ENCODE measurements at places on chromosomes 5 and 9.

DNA sequence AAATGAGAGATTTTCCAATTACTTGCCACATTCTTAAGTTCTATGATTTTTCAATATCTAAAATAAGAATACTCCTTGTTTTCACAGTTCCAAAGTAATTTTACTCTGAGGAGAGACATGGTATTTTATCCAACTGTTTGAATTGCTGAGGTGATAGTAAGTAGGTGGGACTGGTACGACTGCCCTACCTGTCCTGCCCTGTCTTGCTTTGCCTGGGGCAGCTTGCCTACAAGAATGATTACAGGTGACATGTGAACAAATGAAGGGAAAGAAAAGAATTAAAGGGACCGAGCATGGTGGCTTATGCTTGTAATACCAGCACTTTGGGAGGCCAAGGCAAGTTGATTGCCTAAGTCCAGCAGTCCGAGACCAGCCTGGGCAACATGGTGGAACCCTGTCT, 41.6 kb upstream of the HMGCS1 start:
- DNase-seq: no peak

- no peak for DNase-seq
Observed at GRCh38 chr9:110148384-110148783, 59.6 kb downstream of the C9orf152 start.

DNA sequence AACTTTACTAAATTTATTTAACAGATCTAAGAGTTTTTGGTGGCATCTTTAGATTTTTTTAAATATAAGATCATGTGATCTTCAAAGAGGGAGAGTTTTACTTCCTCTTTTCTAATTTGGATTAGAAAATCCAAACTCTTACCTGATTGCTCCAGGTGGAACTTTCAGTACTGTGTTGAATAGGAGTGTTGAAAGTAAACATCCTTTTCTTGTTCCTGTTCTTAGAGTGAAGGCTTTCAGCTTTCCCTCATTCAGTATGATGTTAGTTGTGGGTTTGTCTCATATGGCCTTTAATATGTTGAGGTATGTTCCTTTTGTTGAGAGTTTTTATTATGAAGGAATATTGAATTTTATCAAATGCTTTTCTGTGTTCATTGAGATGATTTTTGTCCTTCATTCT, 650.0 kb upstream of the SGCD start:
- no peak for DNase-seq

DNA sequence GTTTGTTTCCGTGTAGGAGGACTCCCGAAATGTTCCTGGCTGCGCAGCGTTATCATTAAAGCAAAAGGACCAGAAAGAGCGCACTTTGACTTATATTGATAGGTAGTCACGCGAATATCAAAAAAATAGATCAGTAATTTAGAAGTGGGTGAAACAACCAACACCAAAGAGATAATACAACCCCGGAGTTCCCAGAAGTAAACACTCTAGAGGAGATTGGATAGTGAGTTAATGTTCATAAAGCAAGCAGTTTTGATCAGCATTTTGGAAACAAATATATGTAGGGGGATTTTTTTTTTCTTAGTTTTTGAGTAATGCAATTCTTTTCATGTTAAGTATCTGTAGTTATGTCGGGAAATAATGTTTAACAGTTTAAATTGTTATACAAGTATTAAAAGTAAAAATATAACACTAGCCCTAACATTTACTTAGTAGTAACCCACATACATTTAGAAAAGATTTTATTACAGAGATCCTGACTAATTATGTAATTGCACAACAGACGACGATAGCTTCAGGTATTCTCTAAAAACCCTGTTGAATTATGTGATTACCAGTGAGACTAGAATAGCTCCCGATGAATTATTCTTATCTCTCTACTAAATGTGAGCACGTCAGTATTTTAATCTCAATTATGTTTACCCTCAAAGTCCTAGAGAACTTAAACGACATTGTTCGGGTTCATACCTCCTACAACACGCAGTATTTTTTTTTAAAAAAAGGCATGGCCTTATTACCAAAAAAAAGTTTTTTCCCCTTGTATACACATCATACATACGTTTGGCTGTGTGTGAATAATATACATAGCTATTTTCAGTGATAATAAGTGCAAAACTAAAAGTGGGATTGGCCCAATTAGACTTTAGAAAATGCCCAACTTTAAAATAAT, 9.4 kb upstream of the NFIB start:
- DNase-seq: no peak

GRCh38 chr5:21807953-21808352, 1045.2 kb downstream of the CDH12 start:
- no peak for DNase-seq

DNA sequence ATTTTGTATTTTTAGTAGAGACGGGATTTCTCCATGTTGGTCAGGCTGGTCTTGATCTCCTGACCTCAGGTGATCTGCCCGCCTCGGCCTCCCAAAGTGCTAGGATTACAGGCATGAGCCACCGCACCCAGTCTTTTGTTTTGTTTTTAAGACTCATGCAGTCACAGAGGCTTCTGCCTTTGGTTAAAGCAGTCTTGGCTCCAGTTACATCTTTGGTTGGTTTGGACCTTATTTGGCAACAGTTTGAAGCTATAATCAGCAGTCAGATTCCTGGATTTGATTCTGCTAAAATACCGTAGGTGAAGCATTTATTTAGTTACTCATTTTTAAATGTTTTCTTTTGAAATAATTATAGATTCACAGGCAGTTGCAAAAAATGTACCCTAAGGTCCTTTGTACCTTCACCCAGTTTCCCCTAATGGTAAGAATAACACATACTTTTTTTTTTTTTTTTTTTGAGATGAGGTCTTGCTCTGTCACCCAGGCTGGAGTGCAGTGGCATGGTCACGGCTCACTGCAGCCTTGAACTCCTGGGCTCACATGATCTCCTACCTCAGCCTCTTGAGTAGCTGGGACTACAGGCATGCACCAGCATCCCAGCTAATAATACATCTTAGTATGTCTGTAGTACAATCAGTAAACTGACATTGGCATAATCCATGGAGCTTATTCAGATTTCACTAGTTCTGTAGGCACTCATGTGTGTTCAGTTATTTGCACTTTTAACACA, 15.7 kb downstream of the USP20 start:
- no peak for DNase-seq

DNA sequence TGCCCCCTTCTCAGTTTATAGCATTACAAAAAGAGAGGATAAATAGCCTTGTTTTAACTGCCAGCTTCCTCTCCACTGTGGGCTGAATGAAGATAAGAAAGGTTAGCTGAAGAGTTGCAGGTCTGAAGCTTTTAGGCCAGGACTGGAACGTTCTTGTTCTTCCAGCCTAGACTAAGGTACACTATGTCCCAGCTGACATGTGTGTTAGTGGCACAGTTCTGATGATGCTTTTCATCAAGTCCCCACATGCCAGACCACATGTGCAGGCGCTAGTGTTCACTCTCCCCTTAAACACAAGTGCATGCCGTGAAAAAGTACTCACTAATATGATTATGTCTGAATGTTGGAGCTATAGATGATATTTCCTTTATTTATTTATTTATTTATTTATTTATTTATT, 40.7 kb downstream of the STXBP1 start:
- DNase-seq: no peak

- DNase-seq: no peak
Observed at GRCh38 chr9:89160806-89161205, 17.8 kb downstream of the SHC3 start.

- DNase-seq: no peak
Observed at GRCh38 chr5:137753691-137754187, 424 bp downstream of the HNRNPA0 start.

- no peak for DNase-seq
Observed at GRCh38 chr5:178426326-178427130, 163.7 kb downstream of the COL23A1 start.

- no peak for DNase-seq
Observed at GRCh38 chr5:98839469-98840383, 66.3 kb downstream of the RGMB start.

- DNase-seq: no peak
Observed at GRCh38 chr9:92612816-92613215, 57.1 kb downstream of the IPPK start.

DNA sequence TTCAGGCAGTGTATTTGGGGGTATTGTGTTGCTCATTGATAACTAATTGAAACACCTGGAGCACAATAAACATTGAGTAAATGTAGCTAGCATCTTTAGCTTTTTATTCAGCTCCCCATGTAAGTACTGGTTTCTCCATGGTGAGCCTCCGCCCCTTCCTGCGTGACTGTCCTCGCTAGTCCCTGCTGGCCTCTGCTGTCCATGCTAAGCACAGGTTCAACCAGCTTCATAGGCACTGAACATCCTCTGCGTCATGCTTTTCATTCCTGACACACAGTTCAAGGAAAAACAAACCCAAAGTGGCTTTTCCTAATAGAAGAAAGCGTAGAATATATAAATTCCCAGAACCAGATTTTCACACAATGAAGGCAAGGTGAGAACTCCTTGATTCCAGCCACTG, 27.3 kb upstream of the DAP start:
- no peak for DNase-seq

DNA sequence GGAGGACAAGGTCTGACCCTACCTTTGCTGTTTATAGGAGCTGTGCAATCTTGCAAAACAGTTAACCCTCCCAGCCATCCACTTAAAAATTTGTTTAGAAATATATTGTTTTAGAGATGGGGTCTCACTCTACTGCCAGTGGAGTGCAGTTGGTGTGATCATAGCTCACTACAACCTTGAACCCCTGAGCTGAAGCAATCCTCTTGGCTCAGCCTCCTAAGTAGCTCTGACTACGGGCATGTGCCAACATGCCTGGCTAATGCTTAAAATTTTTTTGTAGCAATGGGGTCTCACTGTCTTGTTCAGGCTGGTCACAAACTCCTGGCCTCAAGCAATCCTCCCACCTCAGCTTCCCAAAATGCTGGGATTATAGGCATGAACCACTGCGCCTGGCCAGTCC, 120.2 kb upstream of the PJA2 start:
- DNase-seq: no peak

GRCh38 chr9:89969881-89970639, 365.2 kb downstream of the GADD45G start:
- no peak for DNase-seq

DNA sequence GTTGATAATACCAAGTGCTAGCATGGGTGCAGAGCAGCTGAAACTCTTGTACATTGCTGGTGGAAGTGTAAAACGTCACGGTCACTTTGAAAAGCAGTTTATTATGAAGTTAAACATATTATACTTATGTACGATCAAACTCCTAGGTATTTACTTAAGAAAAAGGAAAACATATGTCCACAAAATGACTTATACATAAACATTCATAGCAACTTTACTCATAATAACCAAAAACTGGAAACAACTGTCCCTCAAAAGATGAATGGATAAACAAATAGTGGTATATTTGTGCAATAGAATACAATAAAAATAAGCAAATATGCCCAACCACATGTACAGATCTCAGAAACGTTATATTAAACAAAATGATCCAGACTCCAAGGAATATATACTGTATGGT, 92.3 kb upstream of the TRIO start:
- no peak for DNase-seq

DNA sequence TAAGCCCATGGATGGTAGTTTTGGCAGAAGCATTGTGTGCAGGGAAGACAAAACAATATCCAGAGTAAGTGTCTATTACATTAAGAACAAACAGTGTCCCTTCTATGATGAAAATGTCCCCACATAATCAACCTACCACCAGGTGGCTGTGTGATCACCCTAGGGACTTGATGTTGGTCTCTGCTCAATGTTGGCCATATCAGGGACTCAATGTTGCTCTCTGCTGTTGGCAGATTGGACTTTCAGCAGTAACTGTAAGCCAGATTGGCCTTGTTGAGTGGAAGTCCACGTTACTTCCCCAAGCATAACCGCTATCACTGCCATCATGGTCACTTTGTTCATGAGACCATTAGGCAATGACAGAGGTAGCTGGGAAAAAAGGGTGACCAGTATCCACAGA, 52.8 kb upstream of the PRSS3 start:
- DNase-seq: no peak

GRCh38 chr5:72009280-72009679, 98.0 kb upstream of the MAP1B start:
- DNase-seq: no peak

DNA sequence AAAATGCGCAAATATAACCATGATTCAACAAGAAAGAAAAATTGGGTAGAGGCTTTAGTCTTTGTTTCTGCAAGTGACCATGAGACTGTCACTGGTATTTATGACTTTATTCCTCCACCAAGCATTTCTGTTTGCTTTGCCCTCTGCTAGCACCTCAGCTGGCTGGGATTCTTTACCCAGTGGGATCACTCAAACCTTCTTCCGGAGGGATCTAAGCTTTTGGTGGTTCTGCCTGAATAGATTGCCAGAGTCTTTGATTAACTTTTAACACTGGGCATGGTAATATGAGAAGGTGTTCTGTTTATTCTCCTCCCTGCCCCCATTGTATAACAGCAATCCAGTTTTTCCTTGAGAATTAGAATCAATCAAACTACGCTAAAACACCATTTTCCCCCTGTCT, 59.1 kb upstream of the FBN2 start:
- no peak for DNase-seq

- no peak for DNase-seq
Observed at GRCh38 chr5:31251032-31251431, 57.5 kb downstream of the CDH6 start.

DNA sequence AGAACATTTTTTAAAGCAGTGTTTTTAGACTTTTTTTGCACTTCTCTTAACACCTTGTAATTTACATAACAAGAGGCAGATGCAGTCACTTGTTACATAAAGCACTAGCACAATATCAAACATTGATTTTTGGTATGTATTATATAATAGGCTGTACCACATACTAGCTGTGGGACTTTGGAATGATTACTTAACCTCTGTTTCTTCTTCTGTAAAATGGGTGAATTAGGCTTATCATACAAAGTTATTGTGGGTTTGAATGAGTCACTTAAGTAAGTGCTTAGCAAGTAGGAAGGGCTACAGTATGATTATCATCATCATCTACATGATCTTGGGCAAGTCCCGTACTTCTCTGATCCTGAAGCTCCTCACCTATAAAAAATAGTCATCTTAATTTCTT, 2.1 kb downstream of the FAM81B start:
- no peak for DNase-seq

GRCh38 chr9:135480071-135480939, 723 bp downstream of the PPP1R26 start:
- DNase-seq: no peak

GRCh38 chr9:15468145-15468544, 42.6 kb downstream of the PSIP1 start:
- DNase-seq: no peak

DNA sequence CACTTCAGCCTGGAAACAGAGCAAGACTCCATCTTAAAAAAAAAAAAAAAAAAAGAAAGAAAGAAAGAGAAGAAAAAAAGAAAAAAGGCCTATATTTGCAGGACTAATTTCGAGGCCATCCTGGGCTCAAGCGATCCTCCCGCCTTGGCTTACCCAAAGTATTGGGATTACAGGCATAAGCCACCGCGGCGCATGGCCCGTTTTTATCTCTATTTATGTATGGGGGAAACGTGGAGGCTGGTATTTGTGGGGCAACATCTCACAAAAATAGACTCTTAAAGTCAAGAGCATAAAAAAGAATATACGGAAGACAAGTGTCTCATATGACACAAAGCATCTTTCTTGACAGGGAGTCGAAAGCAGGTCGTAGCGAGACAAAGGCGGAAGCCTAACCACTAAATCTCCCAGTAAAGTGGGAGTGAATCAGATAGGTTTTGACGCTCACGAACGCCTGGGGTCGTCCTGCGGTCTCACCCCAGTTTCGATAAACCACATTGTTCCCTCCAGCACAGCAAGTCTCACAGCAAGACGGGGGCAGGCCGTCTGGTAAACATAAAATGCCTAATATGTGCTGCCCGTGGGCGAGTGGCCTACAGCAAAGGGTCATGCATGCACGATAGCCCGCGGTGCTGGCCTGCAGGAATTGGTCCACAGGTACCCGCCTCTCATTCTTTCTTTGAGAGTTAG, 1.8 kb upstream of the TRIM41 start:
- no peak for DNase-seq
